ENCODE measurements at places on chromosomes 1 and 21.

GRCh38 chr1:24309762-24310485, 9.2 kb upstream of the GRHL3 start:
- no peak for DNase-seq

DNA sequence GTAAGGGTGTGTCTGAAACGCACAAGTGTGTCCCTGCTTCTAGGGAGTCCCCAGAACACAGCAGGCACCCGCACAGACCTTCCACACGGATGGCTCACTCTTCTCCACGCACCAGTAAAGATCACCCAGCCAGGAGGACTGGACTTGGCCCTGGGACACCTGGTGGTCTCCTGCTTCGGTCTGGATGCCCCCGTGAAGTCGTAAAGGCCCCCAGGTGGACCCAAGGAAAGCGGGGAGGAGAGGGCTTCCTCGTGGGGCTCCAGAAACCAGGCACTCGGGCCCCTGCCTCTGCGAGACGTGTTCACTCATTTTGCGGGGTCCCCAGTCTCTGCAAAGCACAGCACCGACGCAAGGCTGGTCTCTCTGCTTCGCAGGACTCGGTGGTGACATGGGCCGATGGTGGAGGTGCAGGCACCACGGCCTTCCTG, 20.2 kb upstream of the COL6A2 start:
- no peak for DNase-seq

DNA sequence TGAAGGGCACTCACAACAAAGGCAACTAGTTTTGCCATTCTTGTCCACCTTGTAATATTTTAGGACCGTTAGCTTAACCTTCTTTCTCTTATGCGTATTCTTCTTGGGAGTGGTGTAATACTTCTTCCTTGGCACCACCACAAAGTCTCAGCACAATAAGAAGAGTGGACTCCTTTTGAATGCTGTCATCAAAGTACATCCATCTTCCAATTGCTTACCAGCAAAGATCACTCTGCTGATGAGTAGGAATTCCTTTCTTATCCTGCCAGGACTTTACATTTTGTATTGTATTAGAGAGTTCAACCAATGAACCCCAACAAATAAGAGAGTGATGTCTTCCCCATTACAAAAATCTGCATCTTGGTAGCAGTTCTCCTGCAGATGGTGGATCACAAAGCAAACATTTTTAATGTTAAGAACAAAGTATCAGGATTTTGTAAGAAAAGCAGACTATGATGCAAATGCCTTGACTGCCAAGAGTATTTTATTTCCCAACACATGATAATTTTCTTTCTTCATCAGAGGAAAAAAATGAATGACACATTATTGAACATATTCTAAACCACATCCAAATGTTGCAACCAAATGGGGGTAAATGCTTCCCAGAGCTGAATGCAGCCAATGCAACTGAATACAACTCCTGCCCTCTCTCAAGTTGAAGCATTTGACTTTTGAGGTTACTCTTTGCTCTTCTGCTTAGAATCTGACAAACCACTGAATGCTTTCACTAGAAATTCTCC, 5.1 kb upstream of the ARNT start:
- DNase-seq: no peak

DNA sequence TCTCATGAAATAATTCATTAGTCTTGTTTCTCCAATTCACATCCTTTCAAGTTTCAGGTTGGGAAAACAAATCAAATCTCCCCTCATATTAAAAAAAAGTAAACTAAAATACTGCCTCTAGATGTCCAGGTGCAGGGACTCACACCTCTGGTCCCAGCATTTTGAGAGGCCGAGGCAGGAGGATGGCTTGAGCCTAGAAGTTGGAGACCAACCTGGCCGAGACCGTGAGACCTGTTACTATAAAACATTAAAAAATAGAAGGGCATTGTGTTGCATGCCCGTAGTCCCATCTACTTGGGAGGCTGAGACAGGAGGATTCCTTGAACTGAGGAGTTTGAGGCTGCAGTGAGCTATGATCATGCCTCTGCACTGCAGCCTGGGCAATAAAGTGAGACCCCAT, 61.9 kb downstream of the ST6GALNAC5 start:
- DNase-seq: no peak

DNA sequence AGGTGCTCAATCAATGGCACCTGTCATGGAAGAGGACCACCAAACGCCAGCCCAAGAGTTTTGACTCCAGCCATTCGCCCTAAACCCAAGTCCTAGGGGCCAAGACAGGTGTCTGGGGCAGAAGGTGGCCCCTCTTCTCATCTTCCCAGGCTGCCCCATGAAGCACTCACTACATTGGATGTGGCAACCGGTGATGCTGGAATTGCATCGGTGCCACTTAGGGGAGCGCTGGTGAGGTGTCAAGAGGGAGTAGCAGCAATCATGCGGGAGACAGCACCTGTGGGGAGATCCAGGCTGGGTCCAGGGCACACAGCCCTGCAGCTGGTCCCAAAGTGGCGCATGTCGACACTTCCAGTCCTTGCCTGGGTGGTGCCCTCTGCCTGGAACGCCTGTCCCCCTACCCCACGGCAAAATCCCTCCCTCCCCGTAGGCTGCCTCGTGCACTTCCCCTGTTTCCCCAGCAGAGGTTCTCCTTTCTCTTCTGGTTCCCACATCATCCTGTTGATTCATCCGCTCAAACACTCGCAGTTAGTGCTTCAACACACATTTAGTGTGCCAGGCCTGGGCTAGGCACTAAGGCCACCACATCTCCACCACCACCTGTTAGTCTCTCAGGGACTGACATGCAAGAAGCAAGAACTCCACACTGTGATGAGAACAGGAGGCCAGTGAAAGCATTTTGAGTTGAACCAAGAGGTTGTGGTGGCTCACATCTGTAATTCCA, 18.5 kb downstream of the PLA2G2D start:
- no peak for DNase-seq

GRCh38 chr1:72375226-72375625, 92.9 kb upstream of the NEGR1 start:
- DNase-seq: no peak

DNA sequence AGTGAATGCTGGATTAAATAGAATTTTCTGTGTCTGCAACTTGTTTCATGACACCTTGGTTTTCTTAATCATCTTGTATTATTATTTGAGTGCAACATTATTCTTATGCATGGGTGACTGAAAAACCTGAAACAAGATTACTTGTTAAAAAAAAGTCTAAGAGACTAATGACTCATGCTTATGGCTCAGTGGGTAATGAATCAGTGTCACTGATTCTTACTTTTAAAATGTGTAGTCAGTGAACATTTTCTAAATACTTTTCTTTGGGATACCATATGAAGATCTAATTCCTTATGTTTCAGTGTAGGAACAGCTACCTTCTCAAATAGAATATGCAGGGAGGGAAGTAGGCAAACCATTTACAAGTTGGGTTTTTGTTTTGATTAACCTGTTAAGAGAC, 65.5 kb downstream of the PRKAA2 start:
- no peak for DNase-seq

DNA sequence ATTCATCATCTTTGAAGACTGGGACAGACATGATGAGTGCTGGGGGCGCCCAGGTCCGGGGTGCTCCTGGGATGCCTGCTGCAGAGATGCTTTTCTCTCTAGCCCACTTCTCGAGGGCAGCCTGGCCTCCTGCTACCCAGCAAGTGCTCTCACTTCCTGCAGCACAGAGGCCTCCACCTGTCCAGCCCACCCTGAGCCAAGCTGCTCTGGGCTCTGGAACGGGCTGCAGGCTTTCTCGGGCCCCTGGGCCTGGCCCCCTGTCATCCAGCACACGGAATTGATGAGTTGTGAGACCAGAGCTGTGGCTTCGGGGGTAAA, 469.5 kb upstream of the VAMP3 start:
- DNase-seq: no peak

DNA sequence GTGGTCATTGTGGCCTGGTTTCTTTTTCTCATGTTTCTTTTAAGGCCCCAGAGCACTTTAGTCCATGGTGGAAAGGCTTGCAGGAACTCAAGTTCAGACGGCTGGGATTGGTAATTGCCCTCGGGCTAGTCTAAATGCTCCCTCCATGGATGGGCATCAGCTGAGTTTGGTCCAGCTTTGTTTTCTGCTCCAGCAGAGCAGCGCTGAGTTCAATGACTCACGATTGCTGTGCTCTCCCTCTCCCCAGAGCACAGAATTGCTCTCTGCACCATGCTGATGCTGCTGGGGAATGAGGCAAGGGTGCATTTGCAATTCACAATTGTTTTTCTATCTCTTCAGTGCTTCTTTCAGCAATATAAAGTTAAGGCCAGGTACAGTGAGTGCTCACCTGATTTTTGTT, 1.8 kb upstream of the OR2T6 start:
- DNase-seq: no peak

DNA sequence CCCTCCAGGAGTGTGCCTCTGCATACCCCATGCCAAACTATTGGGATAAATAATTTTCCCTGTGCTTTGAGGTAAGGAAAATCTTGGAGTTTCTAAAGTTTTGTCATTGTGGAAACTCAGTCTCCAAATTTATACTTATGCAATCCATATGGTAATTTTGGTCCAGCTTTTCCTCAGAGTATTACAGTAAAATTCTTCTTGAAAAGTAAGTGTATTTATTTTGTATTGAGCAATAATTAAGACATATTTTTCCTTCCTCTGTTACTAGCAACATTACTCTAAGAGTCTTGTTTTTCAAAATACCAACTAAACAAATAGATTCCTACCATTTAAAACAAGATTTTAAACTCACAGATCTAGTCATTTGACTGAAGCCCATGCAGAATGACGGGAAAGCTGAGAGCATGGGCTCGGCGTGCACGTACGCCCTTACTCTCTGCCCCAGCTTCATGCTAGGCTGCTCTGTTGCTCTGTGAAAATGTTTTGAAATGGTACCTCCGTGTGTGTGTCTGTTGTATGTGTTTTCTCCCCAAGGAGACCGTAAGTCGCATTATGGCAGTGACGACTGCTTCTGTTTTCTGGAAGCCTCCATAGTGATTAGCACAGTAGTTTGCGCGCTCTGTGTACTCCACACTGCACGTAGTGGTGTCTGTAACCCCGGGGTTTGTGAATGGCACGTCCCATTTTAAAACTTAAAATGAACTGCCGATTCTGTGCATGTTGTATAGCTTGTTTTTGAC, 165.3 kb downstream of the SDCCAG8 start:
- DNase-seq: no peak

GRCh38 chr1:21451981-21452411, 12.1 kb downstream of the NBPF3 start:
- no peak for DNase-seq

GRCh38 chr1:1921901-1922701, 3.0 kb upstream of the TMEM52 start:
- DNase-seq: no peak

DNA sequence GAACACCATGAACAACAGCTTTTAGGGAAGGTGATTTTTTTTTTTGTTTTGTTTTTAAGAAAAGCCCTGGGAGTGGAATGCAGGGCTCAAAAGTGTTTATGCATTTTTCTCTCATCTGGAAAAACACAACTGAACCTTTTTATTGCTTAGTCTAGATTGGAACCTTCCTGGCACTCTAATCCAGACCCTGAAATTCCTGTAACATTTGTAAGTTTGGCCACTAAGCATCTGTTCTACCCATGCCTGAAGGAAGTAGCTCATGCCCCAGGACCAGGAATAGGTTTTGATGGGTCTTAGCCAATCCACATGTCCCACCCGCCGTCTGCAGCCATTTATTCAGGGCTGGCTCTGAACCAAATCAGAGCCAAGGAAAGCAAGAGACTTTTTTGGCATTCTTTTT, 39.7 kb upstream of the SLC2A1 start:
- no peak for DNase-seq

- DNase-seq: no peak
Measured at GRCh38 chr1:157314408-157314807, 176.2 kb upstream of the ETV3 start.

DNA sequence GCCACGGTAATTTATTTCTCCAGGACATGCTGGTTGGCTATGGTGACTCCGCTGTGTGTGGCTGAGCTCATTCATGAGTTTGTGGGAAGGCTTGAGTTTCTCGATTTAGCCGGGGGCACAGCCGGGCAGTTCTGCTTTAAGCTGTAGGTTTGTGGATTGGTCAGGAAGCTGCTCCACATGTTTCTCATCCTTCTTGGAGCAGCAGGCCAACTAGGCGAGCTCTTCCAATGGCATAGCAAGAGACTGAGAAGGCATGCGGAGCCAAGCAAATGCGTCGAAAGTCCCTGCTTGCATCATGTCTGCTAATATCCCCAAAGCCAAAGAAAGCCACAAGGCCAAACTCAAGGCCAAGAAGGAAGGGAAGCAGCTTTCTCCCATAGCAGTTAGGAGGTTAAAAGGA, 71.6 kb upstream of the GREM2 start:
- DNase-seq: no peak

DNA sequence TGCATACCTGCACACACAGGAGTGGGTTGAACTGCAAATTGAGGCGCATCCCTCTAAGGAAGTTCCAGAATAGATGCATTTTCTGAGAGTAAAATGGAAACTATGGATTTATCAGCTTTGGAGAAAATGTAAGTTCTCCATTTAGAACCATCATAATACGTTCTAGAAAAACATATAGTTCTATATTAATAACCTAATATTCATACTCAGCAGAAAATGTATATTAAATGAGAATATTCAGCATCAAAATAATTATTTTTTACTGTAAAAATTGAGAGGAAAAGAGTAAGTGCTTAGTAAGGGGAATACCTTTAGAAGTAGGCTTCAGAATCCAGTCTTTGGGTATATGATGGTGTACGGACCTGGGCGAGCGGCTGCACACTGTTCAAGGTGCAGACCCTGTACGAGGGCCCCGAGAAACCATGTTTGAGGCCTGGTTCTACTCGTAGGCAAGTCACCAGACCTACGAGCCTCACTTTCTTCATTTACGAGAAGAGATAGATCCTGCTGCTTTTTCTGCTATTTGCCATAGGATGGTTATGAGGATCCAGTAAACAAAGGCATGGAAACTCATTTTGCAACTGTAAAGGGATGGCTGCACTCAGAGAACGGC, 6.8 kb downstream of the CD247 start:
- no peak for DNase-seq

- DNase-seq: no peak
Measured at GRCh38 chr1:65958561-65959350, 166.1 kb downstream of the PDE4B start.

DNA sequence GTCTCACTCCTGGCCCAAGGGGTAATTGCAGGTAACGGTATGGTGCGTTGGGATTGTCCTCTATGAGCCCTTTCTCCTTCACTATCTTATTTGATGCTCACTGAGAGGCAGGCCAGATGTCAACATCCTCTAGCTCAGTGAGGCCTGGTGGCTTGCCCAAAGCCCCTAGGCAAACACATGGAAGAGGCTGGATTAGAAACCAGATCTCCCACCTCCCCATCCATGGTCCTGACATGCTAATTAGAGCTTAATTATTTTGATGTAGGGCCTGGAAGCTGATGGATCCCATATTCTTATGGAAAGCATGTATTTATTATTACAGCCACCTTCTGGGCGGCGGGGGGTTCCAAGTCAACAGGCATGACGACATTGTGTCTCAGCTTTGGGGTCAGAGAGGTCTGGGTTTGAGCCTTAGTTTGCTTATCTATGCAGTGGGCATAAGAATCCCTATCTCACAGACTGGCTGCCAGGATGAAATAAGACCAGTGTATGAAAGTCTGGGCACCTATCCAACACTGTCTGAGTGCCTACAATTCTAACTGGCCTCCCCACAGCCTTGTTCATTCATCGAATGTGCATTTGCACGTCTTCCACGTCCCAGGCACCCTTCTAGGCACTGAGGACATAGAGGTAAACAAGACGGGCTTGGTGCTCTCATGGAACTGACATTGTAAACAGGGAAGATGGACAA, 6.2 kb downstream of the SMPDL3B start:
- no peak for DNase-seq

GRCh38 chr1:74767490-74767889, 34.5 kb downstream of the TYW3 start:
- no peak for DNase-seq
